GM12864 (cell line): ENCODE measurements at places on chromosomes 1 and 21.

DNA sequence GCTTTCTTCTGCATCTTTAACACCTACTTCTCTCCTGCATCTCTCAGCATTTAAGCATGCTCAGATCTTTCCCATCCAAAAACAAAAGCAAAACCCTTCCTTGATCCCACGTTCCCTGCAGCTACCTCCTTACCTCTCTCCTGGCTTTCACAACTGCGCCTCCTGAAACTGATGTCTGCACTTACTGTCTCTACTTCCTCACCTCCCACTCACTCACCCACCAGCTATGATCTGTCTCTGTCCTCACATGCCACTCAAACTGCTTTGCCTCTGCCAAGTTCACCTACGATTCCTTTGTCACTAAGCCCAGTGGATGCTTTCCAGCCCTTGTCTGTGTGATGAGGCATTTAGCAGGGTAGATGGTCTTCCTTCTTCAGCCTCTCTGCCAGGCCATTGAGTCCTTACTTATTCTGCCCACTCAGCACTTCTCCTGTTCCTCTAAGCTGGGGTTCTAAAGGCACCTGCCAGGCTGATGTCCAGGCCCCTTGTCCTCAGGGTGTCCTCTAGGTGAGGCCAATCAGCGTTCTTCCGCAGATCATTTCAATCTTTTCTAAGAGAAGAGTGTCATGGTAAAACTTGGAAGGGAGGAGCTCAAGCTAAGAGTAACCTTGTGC, 10.0 kb upstream of the GJB3 start:
- no peak for DNase-seq

DNA sequence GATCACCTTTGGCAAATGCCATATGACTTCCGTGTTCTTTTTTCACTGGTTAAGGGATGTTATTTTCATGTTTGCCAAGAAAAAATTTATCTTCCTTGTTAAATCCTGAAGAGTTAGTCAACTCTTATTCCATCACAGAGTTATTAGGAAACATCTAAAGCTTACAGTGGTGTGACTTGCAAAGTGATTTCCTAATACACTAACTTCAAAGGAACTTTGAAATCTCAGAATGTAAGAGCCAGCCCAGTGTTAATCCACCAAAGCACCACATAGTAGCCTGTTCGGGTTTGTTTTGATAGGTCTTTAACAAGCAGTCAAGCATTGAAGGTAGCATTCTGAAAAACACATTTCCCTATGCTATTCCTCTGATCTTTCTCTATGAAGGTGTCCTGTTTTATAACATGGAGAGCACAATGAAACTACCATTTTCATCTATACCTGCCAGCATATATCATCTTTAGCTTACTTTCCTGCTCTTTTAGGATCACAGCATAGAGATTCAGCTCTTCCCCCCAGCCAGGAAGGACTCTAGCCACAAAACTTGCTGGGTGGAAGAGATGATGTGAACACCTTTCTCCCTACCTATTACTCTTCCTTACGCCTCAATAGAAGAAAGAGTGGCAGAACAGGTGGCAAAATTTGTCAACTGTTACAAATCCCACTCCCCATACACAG, 82.4 kb upstream of the MAGI3 start:
- no peak for DNase-seq

- no peak for DNase-seq
These were observed 155.1 kb upstream of the NRIP1 start for GRCh38 chr21:15219894-15220293.

DNA sequence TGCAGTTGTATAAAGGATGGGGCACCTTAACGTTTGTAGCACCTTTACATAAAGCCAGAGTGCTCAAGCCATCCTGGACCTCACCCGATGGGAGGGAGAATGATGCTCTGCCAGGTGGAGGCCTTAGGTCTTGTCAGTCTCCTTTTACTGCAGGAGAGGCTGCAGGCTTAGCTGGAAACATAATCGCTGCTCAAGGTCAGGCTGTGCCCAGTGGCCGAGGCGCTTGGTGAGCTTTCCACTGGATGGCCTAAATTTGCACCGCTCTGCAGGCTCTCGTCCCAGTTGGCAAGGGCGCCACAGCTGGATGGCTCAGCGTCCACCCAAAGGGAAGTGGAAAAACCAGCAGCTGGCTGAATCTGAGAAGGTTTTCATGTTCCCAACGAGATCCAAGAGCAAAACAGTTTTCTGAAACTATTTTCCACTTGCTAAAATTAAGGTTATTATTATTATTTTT, 438.9 kb downstream of the CAMTA1 start:
- no peak for DNase-seq

DNA sequence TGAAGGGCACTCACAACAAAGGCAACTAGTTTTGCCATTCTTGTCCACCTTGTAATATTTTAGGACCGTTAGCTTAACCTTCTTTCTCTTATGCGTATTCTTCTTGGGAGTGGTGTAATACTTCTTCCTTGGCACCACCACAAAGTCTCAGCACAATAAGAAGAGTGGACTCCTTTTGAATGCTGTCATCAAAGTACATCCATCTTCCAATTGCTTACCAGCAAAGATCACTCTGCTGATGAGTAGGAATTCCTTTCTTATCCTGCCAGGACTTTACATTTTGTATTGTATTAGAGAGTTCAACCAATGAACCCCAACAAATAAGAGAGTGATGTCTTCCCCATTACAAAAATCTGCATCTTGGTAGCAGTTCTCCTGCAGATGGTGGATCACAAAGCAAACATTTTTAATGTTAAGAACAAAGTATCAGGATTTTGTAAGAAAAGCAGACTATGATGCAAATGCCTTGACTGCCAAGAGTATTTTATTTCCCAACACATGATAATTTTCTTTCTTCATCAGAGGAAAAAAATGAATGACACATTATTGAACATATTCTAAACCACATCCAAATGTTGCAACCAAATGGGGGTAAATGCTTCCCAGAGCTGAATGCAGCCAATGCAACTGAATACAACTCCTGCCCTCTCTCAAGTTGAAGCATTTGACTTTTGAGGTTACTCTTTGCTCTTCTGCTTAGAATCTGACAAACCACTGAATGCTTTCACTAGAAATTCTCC, 5.1 kb upstream of the ARNT start:
- DNase-seq: no peak

- DNase-seq: no peak
These were observed 11.0 kb upstream of the TMEM200B start for GRCh38 chr1:29134695-29135028.

DNA sequence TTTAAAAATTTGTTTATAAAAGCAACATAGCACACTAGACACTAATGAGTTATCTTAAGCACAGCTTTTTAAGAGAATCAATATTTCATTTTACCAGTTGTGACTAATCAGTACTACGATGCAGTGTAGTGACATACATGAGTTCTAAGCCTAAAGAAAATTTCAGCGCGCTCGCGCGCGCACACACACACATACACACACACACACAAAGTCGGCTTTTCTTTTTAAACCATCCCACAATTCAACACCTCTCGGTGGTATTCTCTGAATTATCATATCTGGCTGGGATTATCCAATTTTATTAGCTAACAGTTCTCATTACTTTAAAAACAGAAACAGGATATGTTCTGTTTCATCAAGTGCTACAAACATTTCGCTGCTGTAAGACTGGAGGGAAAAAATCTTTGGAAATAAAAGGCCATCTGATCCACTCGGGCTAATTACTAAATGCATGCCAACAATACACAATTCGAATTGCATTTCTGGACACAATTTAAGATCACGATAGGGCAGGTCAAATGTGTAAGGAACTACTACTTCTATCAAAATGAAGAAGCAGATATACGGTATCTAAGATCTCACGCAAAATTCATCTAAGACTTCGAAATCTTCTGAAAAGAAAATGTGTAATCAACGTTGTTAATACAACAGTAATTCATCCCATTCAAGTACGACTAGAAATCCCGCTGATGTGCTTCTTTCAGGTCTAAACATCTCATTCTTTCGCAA, 1.2 kb downstream of the TUT4 start:
- DNase-seq: no peak

DNA sequence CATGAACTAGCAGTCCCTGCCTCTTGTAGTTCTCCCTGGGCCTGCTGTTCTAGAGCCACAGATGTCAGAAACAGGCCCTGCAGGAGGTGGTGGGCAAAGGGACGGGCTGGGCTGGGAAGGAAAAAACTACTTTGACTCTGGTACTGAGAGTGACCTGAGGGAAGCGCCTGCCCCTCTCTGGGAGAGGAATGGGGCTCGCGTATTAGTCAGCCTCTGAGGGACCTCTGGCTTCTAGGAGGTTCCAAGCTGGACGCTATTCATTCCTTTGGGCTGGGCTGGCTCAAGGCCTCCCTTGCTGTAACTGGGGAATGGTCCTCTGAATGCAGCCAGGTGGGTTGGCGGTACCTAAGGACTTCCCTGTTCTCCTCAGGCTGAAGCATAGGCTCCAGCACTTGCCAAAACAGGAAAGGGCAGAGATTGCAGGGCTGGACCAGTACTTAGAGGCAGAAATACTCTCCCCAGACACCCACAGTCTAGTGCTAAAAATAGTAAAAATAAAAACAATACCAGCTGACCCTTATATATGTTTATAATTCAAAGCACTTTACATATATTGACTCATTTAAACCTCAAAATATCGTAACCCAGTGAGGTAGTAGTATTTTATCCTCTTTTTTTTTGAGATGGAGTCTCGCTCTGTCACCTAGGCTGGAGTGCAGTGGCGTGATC, 7.1 kb downstream of the POMGNT1 start:
- no peak for DNase-seq

- no peak for DNase-seq
These were observed 31.1 kb upstream of the IGSF5 start for GRCh38 chr21:39713905-39714304.

DNA sequence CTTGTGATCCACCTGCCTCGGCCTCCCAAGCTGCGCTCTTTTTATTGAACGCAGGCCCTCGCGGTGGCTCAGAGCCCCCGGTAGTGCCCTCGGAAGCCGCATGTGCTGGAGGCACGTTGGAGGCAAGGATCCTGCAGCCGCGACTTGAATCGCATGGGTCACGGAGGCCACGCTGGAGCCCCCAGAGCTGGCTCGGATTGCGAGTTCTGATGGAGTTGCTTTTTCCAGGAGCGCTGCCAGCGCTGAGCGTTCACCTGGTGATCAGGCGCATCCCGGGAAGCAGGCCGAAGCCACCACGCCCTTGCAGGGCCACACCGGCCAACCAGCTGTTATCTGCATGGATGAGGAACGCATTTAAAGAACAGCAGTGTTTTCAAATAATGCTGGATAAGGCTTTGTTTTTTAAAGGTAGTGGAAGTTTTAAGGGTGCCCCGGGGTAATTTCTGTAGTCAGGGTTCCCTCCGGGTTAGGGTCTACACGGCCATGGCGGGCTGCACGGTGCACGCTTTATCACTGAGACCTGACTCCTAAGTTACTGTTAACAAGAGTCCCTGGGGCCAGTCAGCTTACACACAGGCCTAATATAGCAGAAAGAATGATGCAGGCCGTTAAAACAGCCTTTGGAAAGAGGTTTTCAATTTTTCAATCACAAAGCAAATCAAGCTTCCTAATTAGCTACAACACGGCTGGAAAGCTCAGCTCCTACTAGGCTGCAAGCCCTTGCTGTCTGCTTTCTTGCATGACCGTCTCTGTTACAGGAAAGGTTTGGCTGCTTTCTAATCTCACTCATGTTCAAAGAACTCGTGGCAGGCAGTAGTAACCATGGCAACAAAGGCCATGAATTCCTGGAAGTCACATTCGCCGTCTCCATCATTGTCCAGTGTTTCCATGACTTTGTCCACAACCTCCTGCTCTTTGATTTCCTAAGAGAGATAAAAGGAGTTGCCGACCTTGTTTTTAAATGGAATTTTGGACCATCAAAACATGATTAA, 6.0 kb downstream of the S100B start:
- DNase-seq: no peak

GRCh38 chr1:94661431-94661932, 119.9 kb upstream of the F3 start:
- no peak for DNase-seq

DNA sequence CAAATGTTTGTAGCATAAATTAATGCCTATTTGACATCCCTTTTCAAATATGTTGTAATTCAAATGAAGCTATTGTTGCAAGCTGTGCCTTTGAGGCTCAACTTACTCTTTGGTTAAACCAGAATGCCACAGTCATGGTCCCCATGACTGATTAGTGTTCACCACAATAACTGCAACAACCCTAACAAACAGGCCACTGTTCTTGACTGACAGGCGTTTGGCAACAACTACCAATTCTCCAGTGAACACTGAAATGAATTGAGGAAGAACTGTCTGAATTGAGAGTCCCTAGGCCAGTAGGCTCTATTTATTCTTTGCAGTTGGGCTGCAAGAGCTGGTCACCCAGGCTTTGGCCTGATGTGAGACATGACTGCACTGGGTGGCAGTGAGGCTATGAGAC, 6.6 kb upstream of the TMEM167B start:
- DNase-seq: no peak

DNA sequence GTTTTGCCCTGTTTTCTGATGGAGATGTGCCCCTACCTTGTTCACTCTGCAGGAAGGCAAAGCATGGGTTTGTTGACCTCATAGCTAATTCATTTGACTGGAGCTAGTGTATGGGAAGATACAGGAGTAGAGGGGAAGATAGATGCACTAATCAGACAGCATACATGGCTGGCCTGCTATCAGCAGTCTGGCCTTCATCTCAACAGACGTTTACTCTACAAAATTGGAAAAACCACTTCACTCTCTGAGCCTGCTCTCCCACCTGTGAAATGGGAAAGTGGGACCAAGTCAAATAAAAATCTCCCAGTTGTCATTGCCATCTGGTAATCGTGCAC, 235.2 kb upstream of the RAB4A start:
- DNase-seq: no peak

DNA sequence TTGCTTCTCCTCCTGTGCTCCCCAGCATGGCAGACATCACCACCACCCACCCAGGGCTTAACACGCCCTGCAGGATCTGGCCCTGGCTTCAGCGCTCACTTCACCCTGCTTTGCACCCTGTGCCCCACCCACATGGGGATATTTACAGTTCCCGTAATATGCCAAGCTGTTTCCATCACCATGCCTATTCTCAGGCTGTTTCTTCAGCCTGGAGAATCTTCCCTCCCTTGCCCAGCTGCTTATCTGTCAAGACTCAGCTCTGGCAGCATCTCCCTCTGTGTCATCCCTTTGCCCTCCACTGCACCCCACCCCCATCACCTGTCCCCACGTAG, 3.6 kb upstream of the AHCYL1 start:
- no peak for DNase-seq

DNA sequence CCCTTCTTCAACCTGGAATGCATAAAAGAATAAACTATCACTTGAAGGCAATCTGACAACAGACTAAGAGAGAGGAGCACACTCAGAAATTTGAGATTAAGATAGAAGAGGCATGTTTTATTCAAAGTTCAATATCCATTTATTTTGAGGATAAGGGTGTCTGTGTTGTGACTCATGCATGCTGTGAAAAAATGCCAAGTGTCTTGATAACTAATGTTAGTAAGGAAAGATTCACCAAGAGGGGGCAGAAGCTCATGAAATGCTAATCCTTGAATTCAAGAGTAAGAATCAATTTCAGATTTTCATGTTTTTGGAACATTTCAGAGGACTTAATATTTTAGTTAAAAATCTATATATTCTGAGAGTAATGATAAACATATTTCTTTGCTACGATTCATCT, 94.0 kb downstream of the IFI44 start:
- no peak for DNase-seq

DNA sequence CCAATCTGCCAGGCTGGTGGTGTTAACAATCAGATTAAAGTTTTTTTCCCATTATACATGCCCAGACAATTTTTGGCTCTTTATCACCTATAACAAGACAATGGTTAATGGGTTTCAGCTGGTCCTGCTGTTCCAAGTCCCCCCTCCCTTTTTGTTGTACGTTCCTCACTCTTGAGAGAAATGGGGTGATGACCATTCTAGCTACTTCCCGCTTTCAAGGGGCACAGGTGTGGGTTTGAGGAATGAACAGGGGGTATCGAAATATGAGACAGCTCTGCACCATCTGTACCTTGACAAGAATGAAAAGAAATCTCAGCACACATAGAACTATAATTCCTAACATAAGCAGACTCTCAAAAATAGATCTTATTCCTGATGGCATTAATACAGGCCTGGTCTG, 326.8 kb downstream of the PTPRU start:
- no peak for DNase-seq
